Muscle of back (tissue), 13 donors: ENCODE measurements at places on chromosomes 13 and 19. TPM values are rescaled to one million over a fixed set of nuclear protein-coding genes. Genes with fewer than 3 reads are reported as not detected.

GRCh38 chr19:43847884-43848283 is 20.8 kb downstream of the ZNF283 start:
- no peak for DNase-seq

- DNase-seq, result peak; percentile 59
Measured at GRCh38 chr13:42836930-42837690, 55.7 kb downstream of the FAM216B start.

Gene ALDH16A1
- polyA plus RNA-seq, result 14.3 TPM

Gene MZF1
- 9.6 TPM for polyA plus RNA-seq

GRCh38 chr13:63024458-63024857 is 1608.8 kb upstream of the PCDH20 start:
- DNase-seq, result peak; percentile 27

Gene TDRD12
- polyA plus RNA-seq, result 0.34 TPM

Gene ALOX5AP
- polyA plus RNA-seq, result 4.5 TPM

DNA sequence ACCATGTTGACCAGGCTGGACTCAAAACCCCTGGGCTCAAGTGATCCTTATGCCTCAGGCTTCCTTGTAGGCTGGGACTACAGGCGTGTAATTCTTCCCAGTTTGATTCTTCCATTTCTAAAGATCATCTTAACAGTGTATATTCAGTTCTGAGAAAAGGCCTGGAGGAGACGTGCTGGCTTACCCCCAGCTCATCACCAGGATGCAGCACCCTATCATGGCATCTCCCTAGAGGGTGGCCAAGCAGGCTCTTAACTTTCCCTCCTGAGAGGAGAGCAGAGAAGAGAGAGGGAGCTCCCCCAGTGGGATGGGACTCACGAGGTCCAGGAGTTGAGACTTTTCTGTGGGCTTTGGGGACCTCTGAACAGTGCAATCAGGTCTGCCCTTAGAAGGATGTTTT is 2.1 kb upstream of the TUBA3C start:
- DNase-seq, result no peak

DNA sequence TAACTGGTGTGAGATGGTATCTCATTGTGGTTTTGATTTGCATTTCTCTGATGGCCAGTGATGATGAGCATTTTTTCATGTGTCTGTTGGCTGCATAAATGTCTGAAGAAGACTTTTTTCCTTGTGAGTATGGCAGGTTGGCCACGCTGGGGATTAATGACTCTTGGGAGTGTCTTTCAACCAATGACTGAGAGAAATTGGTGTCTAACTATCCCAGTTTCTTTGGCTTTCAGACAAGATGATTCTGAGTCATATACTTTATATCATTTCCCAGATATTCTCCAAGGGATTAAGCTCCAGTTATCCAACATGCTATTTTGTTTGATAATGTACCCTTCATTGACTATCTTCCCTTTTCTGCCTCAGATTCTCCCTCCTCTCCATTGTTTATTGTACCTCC is 35.5 kb upstream of the CSNK1A1L start:
- no peak for DNase-seq

- DNase-seq, result no peak
Measured at GRCh38 chr19:16062789-16063188, 13.5 kb upstream of the TPM4 start.

Gene SYNGR4
- not detected for polyA plus RNA-seq

DNA sequence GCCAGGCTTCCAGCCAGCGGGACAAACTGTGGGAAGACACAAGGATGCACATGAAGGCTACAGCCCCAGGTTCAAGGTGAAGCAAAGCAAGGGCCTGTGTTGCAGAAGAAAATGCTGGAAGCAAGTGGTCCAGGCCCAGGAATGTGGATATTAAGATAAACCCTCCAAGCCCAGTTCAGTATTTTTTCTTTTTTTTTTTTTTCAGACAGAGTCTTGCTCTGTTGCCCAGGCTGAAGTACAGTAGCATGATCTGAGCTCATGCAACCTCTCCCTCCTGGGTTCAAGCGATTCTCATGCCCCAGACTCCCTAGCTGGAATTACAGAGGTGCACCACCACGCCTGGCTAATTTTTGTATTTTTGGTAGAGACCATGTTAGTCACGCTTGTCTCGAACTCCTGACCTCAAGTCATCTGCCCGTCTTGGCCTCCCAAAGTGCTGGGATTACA is 4.4 kb downstream of the PRDX2 start:
- DNase-seq, result no peak

DNA sequence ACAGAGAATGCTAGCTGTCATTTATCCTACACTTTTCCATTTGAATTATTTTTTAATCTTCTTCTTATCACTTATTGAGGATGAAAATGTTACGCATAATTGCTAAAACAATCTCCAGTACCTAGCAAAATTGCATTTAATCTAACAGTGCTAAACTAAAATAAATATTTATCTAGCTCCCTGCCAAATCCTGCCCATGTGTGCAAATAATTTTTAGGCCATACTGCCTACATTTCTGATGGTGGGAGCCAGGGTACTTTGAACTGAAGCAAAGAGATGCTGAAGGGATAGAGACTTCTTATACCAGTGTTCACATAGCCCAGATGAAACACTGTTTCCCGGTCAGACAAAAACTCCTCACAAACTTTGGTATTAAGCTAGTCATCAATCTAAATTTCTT is 1268.7 kb upstream of the PCDH20 start:
- DNase-seq, result no peak

Gene ZNF431
- 27.2 TPM for polyA plus RNA-seq
